ENCODE measurements at places on chromosomes 12 and 14. TPM values are rescaled to one million over a fixed set of nuclear protein-coding genes. Genes with fewer than 3 reads are reported as not detected.

The DAO gene
- polyA plus RNA-seq = not detected

The GAPDH gene
- 11,356 TPM for polyA plus RNA-seq

The LBHD2 gene
- polyA plus RNA-seq = not detected

The TAS2R10 gene
- polyA plus RNA-seq = 0.71 TPM

The CD9 gene
- 177 TPM for polyA plus RNA-seq

The CCDC175 gene
- polyA plus RNA-seq = not detected

The DTX1 gene
- polyA plus RNA-seq = 0.05 TPM

The HOXC12 gene
- polyA plus RNA-seq = not detected

The TBX3 gene
- 42.2 TPM for polyA plus RNA-seq

The INSM2 gene
- polyA plus RNA-seq = not detected

The RPS6KL1 gene
- 0.37 TPM for polyA plus RNA-seq

The WDR89 gene
- polyA plus RNA-seq = 9.4 TPM

The MYF5 gene
- polyA plus RNA-seq = not detected

The GPR162 gene
- polyA plus RNA-seq = 7.6 TPM

The BICD1 gene
- polyA plus RNA-seq = 20.1 TPM

The SYNDIG1L gene
- not detected for polyA plus RNA-seq

The TBX5 gene
- polyA plus RNA-seq = 16.8 TPM

The GNB3 gene
- polyA plus RNA-seq = 3.6 TPM

The ZNF219 gene
- 3.9 TPM for polyA plus RNA-seq

The GOLGA5 gene
- 67.3 TPM for polyA plus RNA-seq

The ISM2 gene
- polyA plus RNA-seq = not detected

The PRB4 gene
- not detected for polyA plus RNA-seq

The TAS2R43 gene
- not detected for polyA plus RNA-seq

The TAS2R14 gene
- 2.1 TPM for polyA plus RNA-seq

The TEDC1 gene
- 1.7 TPM for polyA plus RNA-seq

The KRT80 gene
- polyA plus RNA-seq = 2.1 TPM

The ACOT4 gene
- 0.45 TPM for polyA plus RNA-seq

All from AG04450 (cell line).